Karpas-422 (cell line): ENCODE measurements at places on chromosomes 11 and 22. TPM values are rescaled to one million over a fixed set of nuclear protein-coding genes. Genes with fewer than 3 reads are reported as not detected.

GRCh38 chr11:90204832-90205646 is 17.8 kb downstream of the CHORDC1 start:
- peaks cover 11% of the 10 kb centered on the region for H3K4me1 ChIP-seq
- H3K4me3 ChIP-seq = no peak overlapping the region

- peak; percentile 7 for DNase-seq
- no peaks in the 10 kb centered on the region for H3K4me1 ChIP-seq
- no peak overlapping the region for H3K27ac ChIP-seq
- H3K36me3 ChIP-seq = no peaks in the 10 kb centered on the region
Measured at GRCh38 chr11:65844231-65844872, 10.6 kb downstream of the SNX32 start.

DNA sequence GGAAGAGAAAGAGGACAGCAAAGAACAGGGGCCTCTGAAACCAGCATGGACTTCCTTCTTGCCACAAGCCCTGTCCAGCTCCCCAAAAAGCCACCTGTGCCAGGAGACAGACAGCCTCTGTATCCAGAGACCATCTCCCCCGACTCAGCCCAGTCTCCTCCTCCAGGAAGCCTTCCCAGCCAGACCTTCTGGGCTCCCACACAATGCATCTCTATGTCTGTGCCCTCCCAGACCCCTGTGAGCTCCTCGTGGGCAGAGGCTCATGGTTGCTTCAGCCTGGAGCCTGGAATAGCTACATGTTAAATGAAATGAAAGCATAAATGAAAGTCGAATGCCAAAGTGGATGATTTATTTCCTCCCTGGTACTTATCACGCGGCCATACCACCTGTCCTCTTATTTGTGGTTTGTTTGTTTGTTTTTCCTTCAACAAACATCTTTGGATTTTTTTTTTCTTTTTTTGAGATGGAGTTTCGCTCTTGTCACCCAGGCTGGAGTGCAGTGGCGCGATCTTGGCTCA is 7.3 kb upstream of the ARAP1 start:
- no peaks in the 10 kb centered on the region for H3K27me3 ChIP-seq
- no peaks in the 10 kb centered on the region for H3K4me1 ChIP-seq
- H3K27ac ChIP-seq = no peak overlapping the region
- H3K4me3 ChIP-seq = no peak overlapping the region
- no peaks in the 10 kb centered on the region for H3K36me3 ChIP-seq

- no peak for DNase-seq
- no peaks in the 10 kb centered on the region for H3K27me3 ChIP-seq
- no peaks in the 10 kb centered on the region for H3K36me3 ChIP-seq
- H3K27ac ChIP-seq = no peak overlapping the region
Measured at GRCh38 chr11:121928597-121929580, 187.1 kb downstream of the BLID start.

DNA sequence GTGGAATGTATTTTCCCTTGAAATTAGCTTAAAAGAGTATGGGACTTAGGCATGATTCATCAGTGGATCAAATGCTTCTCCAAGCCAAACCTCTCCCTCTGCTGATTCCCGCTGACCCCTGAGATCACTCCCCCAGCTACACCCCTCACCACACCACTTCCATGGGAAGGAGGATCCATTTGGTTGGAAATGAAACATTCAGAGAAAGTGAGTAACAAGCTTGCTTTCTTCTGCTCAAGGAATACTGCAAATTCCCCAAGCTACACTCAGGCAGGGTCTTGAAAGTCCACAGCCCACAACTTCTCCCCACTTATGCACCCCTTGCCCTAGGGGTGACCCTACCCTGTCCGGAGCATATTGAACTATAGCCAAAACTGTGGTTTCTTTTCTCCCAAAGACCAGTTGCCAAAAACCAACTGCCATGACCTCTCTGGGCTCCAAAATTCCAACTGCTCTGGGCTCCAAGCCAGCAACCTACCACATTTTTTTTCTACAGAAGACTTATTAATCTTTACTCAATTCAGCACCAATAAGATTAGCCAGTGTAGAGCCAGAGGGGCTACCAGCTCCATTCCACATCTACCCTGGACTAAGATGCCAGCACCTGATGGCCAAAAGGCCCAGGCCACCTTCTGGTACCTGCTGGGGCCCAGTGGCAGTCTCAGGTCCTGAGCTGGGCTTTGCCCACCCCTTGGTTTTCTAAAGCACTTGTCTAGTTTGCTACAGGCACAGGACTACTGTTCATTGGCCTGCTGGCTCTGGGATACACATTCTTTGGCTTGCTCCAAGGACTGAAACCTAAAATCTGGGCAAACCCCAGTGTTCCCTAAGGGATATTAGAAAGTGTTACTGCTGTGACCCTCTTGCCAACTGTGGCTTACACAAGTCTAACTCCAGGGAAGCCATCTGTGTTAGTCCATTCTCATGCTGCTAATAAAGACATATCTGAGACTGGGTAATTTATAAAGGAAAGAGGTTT is 101.1 kb downstream of the MICAL3 start:
- H3K4me3 ChIP-seq = no peak overlapping the region
- DNase-seq = no peak
- H3K27ac ChIP-seq = peak overlapping the region; percentile 32
- peaks cover 94% of the 10 kb centered on the region for H3K4me1 ChIP-seq

DNA sequence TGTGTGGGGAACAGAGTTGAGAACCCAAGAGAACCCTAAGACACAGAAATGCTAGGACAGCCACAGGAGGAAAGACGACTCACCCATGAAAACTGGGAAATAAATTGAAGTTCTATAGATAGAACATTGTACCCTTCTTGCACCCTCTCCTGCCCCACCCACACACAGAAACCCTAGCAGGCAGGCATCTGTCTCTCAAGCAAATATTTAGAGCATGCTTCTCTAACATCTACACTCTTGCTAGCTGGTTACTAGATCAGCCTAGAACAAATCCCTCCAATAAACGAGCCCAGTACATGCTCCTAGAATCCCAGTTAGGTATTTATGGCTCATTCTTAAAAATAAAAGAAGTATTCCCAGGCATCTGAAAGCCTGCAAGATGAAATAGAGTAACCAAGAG is 32.1 kb upstream of the CLPB start:
- no peaks in the 10 kb centered on the region for H3K36me3 ChIP-seq
- DNase-seq = no peak
- H3K27me3 ChIP-seq = no peaks in the 10 kb centered on the region
- no peak overlapping the region for H3K4me3 ChIP-seq
- no peak overlapping the region for H3K27ac ChIP-seq

GRCh38 chr11:28767574-28767973 is 659.4 kb downstream of the METTL15 start:
- no peak overlapping the region for H3K4me3 ChIP-seq
- no peaks in the 10 kb centered on the region for H3K36me3 ChIP-seq
- H3K27me3 ChIP-seq = no peaks in the 10 kb centered on the region
- H3K27ac ChIP-seq = no peak overlapping the region
- H3K4me1 ChIP-seq = no peaks in the 10 kb centered on the region
- no peak for DNase-seq

DNA sequence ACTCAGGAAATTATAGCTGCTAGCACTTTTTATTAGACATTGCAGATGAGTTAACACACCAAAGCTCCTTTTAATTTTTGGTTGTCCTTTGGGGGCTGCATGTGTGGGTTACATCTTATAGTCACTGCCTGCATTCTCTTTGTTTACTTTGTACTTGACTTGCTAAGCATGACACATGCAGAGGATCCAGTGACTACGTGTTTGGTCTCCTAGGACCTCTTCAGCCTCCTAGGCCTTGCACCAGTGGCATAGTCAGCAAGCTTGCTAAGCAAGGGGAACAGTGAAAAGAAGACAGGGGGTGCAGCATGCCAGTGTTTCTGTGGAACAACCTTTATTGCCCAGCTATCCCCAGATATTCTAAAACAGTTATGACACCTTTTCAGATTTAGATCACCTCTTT is 108.2 kb downstream of the PAX6 start:
- peaks cover 8% of the 10 kb centered on the region for H3K4me1 ChIP-seq
- no peak for DNase-seq
- no peak overlapping the region for H3K4me3 ChIP-seq

GRCh38 chr11:107676336-107677057 is 35.4 kb downstream of the SLN start:
- no peaks in the 10 kb centered on the region for H3K36me3 ChIP-seq
- H3K4me1 ChIP-seq = peaks cover 9% of the 10 kb centered on the region; the same call in 1 of the 2 replicates
- H3K4me3 ChIP-seq = peak overlapping the region; percentile 18; the same call in 1 of the 2 replicates
- H3K27ac ChIP-seq = no peak overlapping the region

DNA sequence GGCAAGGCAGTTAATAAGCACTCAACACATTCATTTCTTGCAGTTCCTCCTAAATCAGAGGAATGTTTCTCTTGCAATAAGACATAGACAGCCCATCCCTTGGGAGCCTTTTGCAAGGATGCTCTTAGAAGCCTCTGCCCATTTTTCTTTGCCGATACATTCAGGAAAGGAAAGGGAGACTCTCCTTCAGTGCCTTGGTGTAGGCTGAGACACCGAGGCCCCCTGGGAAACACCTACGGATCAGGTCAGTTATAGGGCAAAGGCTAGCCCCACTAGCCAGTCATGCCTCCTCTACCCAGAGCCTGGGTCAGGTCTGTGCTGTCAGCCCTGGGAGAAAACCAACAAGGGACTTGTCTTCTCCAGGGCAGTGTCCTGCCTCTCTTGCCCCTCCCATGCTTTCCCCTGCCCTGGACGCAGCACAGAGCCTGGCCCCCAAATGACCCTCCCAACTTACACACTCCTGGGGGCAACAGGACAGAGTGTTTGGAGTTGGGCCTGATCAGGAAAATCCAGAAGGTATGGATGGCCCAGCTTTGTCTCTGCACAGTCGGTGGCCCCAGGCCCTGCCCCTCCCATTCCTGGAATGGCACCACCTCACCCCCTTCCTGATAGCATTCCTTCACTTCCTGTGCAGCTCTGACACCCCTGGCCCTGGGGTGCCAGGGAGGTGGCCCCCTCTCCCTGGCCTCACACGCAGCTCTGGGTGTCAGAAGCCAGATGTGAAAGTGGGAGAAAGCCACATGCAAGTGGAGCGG is 18.3 kb downstream of the ANKK1 start:
- no peak for DNase-seq
- H3K4me3 ChIP-seq = no peak overlapping the region
- H3K4me1 ChIP-seq = peaks cover 5% of the 10 kb centered on the region; the same call in 1 of the 2 replicates

DNA sequence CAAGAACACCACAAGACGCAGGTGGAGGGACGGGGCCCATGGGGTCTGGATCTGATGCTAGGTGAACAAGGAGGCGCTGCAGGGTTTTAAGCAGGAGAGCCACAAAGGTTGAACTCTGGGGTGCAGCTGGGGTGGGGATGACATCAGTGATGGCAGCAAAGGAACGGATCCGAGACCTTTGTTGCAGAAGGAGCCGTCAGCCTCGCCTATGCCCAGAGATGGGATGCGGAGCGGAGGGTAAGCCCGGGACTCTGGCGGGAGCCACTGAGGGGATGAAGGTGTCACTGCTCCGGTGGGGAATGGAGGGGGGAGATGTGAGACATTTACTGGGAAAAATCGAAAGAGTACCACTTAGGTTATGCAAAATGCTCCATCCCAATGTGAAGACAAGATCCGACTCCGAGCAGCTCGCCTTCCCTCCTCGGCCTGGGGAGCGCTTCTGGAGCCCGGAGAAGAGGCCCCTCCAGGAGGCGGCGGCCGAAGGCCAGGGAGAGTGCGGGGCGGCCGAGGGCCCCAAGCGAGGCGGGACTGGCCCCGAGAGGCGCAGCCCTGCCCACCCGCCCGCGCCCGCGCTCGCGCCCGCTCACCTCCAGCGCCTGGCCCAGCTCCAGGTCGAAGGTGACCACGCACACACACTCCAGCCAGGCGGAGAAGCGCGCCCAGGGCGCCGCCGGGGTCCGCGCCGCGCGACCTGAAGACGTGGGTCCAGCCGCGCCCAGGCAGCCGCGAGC is 422 bp downstream of the DENND6B start:
- no peaks in the 10 kb centered on the region for H3K27me3 ChIP-seq
- H3K27ac ChIP-seq = no peak overlapping the region
- H3K4me3 ChIP-seq = peak overlapping the region; percentile 52; the same call in 1 of the 2 replicates
- DNase-seq = no peak
- no peaks in the 10 kb centered on the region for H3K36me3 ChIP-seq

GRCh38 chr11:116386118-116386699 is 386.6 kb downstream of the BUD13 start:
- no peaks in the 10 kb centered on the region for H3K27me3 ChIP-seq
- H3K4me3 ChIP-seq = no peak overlapping the region
- H3K27ac ChIP-seq = no peak overlapping the region
- no peaks in the 10 kb centered on the region for H3K4me1 ChIP-seq
- DNase-seq = no peak

DNA sequence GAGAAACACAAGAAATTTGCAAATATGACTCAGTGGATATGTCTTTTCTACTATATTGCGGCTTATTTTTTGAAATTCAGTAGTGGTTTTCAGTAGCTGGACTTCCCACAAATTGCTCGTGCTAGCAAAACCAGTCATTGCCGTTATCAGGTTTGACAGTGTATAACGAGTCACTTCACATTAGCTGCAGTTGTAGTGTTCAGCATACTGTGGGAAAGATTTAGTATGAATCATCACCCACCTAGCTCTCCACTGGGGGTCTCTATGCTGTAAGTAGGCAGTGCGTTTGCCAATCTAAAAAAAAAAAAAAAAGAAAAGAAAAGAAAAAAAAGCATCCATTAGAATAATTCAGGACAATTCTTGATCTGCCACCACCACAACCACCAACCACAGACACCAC is 1318.9 kb downstream of the LRRC4C start:
- DNase-seq = no peak
- H3K4me1 ChIP-seq = no peaks in the 10 kb centered on the region
- H3K4me3 ChIP-seq = no peak overlapping the region
- H3K36me3 ChIP-seq = no peaks in the 10 kb centered on the region
- no peak overlapping the region for H3K27ac ChIP-seq

PGA4 gene
- not detected in 2 replicates for total RNA-seq

SPON1 gene
- not detected in 2 replicates for total RNA-seq

SHANK2 gene
- not detected in 2 replicates for total RNA-seq

C11orf91 gene
- not detected in 2 replicates for total RNA-seq

NXPE4 gene
- not detected in 2 replicates for total RNA-seq

BDNF gene
- 0.04 TPM in 1 of 2 replicates, not detected in the other for total RNA-seq

SYTL2 gene
- 0.69 and 0.75 TPM in 2 replicates for total RNA-seq

CALCB gene
- 0.30 and 0.54 TPM in 2 replicates for total RNA-seq

AIFM3 gene
- total RNA-seq = 0.40 TPM in 1 of 2 replicates, not detected in the other
